Stimulated activated CD4-positive, alpha-beta T cell treated with anti-CD3 and anti-CD28 coated beads, TNF-alpha, amount 100 ng/mL, for 4 hours (primary cell): ENCODE measurements at places on chromosomes 6 and 20.

GRCh38 chr6:91155129-91155785 is 568.4 kb upstream of the MAP3K7 start:
- no peak for DNase-seq

GRCh38 chr20:30593572-30593971 is 663.9 kb upstream of the DEFB115 start:
- no peak for DNase-seq

DNA sequence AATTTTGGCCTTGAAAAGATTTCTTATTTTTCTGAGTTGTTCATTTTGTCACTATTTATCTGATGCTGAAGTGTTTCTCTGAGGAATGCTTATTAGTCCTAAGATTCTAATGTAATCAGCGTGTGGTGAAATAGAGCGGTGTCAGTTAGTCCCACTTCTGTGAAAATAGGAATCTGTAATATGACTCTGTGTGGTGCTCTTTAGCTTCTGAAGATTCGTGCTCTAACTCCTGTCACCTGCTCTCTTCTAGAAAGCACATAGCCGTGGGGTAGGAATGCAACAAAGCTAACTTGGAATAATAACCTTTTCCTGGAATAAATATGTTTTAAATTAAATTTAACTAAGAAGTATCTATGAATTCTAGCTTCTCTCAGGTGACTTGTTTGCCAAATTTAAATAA is 90.4 kb downstream of the BCKDHB start:
- DNase-seq: no peak

GRCh38 chr20:50341880-50342637 is 151.4 kb downstream of the CEBPB start:
- DNase-seq: no peak

DNA sequence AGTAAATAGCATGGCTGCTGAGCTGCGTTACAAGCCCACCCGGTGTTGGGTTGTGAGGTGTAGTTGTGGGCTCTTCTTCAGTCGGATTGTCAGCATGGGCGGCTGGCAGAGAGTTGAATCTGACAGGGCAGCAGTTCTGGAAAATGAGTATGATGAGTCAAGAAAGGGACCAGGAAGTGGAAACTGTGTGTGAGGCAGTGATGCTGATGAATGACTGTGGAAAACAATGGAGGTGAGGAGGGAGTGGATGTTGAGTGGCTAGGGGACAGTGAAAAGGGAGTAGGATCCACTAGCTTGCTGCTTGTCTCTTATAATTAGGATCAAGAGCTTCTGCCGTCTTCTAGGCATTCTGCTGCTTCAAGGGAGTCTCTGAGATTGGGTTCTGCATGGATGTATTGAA is 154.3 kb downstream of the ESR1 start:
- no peak for DNase-seq

DNA sequence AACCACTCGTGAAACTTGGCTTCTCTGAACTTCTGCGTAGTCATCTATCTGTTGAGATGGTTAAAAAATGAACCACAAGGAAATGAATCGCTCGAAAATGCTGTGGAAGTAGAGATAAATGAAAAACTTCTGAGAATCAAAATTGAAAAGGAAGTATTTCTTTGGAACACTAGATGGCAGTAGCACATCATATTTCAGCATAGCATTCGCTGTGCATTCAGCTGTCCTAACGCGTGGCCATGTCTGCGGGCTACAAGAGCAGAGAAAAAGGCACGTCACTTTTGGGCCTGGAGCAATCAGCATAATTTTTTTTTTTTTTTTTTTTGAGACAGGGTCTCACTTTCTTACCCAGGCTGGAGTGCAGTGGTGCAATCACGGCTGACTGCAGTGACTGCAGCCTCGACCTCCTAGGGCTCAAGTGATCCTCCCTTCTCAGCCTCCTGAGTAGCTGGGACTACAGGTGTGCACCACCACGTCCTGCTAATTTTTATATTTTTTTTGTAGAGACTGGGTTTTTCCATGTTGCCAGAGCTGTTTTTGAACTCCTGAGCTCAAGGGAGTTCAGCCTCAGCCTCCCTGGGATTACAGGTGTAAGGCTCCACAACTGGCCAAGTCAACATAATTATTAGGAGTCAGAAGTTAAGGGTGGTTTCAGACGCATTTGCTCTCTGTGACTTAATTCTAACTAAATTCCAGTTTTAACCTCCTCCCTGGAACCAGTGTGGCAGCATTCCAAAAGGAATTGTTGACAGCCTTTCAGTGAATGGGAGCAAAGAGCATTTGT is 8.8 kb upstream of the PERP start:
- DNase-seq: no peak

DNA sequence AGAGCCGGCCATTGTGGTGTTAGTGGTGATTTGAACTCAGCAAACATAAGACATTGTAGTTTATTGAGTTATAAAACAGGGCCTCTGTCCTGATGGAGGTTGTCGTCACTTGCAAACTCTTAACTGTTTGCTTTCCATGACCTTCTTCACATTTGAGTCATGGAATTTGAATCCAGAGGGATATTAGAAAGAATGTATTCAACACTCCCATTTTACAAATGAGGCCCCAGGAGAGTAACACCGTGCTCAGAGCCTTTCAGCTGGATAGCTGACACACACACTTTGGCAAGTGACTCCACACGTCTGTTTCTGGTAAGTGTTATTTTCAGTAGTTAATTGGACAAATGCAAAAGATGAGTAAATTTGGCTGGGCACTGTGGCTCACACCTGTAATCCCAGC is 72.4 kb upstream of the XRN2 start:
- DNase-seq: no peak

DNA sequence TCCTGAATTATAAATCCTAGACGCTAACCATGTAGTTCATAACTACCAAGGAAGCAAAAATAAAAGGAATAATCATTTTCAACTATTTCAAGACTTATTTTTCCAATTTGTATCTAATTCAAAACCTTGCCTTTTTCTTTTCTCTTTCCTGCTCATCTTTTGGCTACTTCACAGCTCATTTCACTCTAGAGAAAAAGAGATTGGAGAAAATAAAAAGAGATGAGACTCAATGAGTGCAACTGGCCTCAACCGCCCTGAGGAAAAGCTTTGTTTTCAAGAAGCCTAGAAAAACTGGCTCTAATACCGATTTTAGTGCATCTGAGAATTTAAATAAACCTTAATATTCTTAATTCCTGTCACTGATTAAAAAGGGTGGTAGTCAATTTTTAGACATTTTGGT is 36.4 kb downstream of the IPCEF1 start:
- no peak for DNase-seq

DNA sequence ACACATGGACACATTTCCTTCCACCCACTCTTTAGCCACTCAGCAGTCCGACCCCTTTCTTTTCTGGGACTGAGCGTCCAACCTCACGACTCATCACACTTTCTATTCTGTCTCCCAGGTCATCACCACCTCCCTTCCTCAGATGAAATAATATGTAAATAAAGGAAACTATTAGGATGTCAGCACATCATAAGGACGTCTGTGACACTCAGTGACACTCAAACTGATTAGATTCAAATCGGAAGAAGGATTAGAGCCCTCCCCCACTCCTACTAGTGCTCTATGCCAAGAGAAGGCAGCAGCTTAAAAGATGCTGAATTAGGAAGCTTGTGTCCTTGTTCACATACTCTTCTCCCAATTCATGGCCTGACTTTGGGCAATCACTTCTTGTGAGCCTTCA is 113.6 kb downstream of the TNFRSF21 start:
- no peak for DNase-seq

DNA sequence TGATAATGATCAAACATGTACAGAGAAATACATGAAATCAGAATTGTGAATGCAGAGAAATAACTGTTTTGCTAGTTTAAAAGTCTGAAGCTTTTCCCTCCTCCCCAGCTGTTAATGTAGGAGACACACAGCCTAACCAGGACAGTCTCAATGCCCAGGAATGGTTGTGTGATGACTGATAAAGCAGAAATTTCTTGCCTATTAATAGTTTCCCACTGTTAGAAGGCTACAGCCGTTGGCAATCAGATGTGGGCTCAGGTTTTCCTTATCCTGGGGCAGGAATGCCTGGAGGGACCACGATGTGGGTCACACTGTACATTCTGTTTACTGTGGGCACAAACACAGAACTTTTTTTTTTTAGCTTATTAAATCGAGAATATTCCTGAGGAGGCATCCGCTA is 1.9 kb downstream of the PPP1R3D start:
- DNase-seq: no peak

GRCh38 chr6:132719736-132720448 is 6.0 kb upstream of the VNN1 start:
- DNase-seq: no peak

DNA sequence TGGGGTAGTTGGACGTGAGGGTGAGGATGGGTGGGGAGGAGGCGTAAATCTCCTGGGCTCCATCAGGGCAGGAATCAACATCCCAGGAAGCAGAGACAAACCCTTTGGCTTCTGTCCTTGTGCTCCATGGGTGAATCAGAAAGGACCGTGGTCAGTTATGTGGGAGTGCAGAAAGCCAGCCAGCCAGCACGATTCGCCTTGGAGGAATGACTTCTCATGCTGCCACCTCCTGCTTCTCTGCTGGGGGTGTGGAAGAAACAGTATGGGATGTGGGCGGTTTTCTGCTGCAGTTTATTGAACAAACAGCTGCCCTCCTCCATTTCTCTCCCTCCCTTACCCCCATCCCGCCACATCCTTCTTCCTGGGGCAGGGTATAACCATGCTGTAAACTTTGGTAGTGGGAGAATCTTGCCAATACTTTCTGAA is 214.5 kb downstream of the SOX4 start:
- DNase-seq: no peak
